ENCODE measurements at places on chromosomes 1 and 21. TPM values are rescaled to one million over a fixed set of nuclear protein-coding genes. Genes with fewer than 3 reads are reported as not detected.

Gene NUF2
- polyA plus RNA-seq, result 1.7 TPM

Gene FAM3B
- not detected for polyA plus RNA-seq

Gene GADD45A
- 20.9 TPM for polyA plus RNA-seq

Gene PDIK1L
- 1.7 TPM for polyA plus RNA-seq

Gene APCS
- polyA plus RNA-seq, result not detected

Gene OR2L5
- not detected for polyA plus RNA-seq

Gene CFAP107
- not detected for polyA plus RNA-seq

Gene AMY1A
- polyA plus RNA-seq, result not detected
